ENCODE measurements at places on chromosomes 2 and 18.
A peak's percentile ranks its signal among the peaks of the same experiment; 100 is the strongest.

GRCh38 chr2:36966370-36967235 lies at the start of gene STRN:
TSS of gene STRN (minus strand) at chr2:36966536. CDS start at chr2:36966463, 73 bp downstream.
- peak; percentile 98 for DNase-seq

DNA sequence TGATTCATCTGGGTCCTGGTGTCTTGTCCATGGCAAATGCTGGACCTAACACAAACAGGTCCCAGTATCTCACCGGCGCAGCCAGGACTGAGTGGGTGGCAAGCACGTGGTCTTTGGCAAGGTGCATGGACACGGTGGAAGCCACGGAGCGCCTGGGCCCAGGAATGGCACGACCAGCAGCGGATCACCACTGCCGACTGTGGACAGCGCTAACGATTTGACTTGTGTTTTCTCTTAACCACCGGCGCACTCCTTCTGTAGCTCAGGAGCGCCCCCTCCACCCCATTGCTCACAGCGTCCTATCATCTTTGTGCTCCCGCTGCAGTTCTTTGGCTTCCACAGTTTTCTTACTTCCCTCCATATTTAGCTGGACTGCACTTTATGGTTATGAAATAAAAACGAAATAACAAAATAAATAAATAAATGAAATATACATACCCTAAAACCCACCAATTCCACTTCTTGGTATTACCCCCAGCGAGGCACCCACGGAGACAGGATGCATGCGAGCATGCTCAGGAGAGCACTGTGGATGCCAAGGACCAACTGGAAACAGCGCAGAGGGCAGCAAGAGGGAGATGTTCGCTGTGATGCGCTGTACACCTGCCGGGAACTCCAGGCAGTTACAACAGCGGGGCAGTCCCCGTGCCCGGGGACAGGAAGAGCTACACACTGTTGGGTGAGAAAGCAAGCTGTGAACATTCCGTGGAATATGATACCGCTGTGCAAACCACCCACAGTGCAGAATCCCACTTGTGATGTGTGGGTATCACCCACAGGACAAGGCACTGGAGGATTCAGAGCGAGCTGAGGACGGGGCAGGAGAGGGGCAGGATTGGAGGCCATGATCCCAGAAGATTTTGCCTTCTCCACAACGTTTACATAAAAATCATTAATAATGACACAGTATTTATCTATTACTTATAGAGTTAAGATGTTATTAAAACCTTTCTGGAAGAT lies 7.0 kb upstream of the CIDEA start:
- DNase-seq = no peak

- peak; percentile 31 for DNase-seq
Measured at GRCh38 chr2:160227293-160227915, 27.3 kb upstream of the ITGB6 start.

DNA sequence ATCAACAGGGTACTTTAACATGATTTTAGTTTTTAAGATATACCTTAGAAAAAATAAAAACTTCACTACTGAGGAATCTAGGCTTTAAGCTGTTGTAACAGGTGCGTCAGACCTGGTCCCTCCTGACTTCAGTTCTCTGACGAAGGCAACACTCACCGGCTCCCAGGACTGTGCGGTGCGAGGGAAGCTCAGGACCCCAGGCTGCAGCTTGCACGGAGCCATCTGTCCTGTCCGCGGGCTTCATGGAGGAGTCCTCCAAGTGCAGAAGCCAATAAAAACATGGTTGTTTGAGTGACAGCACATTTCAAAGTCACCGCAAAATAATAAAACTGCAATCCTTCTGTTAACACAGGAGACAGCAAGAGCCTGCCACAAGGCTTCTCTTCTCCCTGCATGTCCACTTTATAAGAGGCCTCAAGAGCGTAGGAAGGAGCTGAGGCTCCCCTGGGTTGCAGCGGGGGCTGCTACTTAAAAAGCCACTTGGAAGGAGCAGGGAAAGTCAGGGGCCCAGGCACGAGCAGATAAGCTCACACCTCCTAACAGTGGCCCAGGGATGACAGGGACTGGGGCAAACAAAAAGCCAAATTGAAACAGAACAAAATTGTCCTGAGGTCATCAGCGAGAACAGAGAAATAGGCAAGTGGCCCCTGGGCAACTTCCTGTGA lies 4.6 kb downstream of the HJURP start:
- DNase-seq = no peak

GRCh38 chr2:66435549-66435875 lies 587 bp downstream of the MEIS1 start:
- no peak for DNase-seq

DNA sequence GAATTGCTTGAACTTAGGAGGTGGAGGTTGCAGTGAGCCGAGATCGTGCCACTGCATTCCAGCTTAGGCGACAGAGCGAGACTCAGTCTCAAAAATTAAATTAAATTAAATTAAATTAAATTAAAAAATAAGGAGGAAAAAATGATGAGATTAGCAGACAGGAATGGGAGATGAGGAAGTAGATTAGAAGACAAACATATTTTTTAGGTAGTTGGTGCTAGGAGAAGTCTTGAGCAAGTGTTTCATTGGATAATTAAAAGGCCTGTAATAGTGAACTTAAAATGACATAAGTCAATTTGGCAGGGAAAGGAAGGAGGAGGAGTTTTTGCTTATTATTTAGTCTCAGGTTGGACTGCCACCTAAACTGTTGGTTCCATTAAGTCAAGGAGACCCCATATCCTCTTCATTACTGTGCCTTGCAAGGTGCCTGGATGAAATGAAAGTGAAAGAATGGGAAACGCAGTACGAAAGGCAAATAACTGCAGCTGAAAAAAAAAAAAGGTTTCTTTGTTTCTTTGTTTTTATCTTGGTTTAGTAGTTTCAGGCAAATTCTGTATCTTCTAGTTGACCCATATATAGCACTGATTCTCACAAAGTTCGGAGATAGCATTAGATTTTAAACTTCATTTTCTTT lies 162.0 kb downstream of the SLC8A1 start:
- DNase-seq = no peak

GRCh38 chr2:166518634-166519390 lies 24.8 kb upstream of the SCN7A start:
- DNase-seq = no peak
